Left forelimb (tissue), 1 donor: ENCODE measurements at places on chromosomes 1 and 21.

- no peak for DNase-seq
These were observed 4.6 kb downstream of the CHD1L start for GRCh38 chr1:147246910-147247655.

- no peak for DNase-seq
These were observed 32.6 kb downstream of the PIGM start for GRCh38 chr1:159999204-159999603.

DNA sequence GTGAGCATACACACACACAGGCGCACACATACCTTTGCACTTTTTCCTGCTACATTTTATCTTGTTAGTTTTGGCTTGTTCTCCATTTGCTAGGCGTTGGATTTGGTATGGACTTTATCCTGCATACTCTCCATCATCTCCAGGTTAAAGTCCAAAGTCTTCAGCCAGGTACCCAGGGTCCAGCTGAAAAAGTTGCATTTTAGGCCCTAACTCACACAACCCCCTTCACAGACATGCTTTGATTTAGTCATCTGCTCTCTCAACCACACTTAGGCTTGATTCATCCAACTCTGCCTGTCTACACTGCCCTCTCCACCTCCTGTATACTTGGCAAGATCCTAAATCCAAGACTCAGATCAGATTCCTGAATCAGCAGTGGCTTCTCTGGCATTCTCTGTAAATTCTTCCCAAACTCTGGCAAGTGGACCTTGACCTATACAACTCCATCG is 10.7 kb upstream of the LAMB3 start:
- no peak for DNase-seq

DNA sequence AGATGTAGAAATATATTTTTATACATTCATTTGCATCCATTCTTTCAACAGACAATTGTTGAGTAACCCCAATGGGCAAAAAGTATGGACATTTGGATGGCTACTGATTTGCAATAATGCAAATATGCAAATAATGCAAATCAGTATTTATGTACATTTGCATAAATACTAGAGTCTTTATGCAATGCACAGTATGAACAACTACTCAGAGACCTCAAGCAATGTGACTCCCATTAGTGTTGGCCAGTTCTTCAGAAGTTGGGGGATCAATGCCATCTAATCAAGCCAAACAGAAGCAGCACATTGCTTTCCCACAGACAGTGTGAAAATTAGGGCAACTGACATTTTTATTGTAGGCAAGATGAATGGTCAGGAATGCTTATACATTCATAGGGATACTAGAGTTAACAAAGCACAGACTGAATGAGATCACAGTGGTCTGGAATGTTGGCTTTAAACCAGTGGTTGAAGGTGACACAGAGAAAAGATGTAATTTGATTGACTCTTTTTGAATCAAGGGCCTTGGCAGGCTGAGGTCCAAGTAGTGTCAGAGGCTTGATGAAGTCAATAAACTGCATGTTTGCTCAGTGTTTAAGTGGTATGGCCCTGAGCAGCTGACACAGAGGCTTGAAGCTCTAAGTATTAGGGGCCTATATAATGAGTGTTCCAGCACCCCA is 256.6 kb downstream of the CTH start:
- DNase-seq, result no peak

DNA sequence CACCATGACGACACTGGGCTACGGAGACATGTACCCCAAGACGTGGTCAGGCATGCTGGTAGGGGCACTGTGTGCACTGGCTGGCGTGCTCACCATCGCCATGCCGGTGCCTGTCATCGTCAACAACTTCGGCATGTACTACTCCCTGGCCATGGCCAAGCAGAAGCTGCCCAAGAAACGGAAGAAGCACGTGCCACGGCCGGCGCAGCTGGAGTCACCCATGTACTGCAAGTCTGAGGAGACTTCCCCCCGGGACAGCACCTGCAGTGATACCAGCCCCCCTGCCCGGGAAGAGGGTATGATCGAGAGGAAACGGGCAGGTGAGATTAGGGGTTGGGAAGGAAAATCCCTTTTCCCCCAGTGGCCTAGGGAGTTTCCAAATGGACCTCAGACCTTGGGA is 13.5 kb downstream of the KCNC4 start:
- no peak for DNase-seq

DNA sequence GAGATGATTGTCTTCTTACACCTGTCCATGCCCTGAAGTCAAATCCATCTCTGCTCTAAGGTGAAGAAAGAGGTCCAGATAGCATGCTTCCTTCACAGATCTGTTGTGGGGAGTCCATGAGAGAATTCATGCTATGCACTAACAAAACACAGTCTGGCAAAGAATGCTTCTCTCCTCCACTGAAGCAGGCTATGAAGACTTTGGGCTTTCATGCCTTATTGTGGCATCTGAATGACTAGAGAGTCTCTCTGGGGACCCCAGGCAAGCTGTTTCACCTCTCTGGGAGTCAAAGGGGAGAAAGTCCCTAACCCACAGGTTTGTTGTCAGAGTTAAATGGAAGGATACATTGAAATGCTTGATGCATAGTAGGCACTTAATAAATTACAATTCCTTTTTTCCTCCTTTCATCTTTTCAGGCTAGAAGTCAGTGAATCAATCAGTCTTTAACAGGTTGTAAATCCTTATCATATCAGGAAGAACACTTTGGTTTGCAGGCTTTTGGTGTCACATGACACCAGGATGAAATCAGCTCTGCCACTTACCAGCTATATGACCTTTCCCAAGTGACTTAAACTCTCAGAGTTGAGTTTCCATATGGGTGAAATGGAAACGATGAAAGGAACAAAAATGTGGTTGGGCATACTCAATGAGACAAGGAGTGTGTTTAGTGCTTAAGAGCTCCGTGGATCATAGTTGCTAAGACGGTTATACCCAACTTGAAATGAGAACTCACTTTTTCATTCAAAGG is 200.1 kb upstream of the DAB1 start:
- no peak for DNase-seq

- no peak for DNase-seq
These were observed 31.6 kb upstream of the UBE2U start for GRCh38 chr1:64171797-64172281.

DNA sequence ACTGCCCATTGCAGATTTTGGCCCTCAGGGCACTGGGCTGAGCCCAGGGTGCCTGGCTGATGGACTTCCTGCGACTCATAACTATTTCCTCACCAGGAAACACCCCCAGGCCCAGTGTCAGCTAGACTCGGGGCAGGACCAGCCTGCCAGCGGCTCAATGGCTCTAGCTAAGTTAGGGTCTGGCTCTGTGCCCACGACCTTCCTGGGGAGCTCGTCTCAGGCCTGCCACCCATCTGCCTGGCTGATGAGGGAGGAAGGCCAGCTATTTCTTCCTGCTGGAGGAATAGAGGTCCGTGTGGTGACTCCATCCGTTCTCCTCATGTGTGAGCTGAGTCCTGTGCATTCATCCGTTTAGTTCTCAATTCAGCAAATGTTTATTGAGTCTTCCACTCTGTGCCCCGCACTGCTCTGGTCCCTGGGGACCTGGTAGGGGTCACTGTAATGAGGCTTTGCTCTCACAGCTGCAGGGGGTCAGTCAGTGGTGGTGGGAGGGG is 44.5 kb downstream of the KIRREL1 start:
- no peak for DNase-seq

- no peak for DNase-seq
These were observed 44.4 kb upstream of the TTC34 start for GRCh38 chr1:2845869-2846268.

GRCh38 chr1:221919743-221920142 is 177.9 kb upstream of the DUSP10 start:
- DNase-seq, result no peak
